Stimulated activated CD4-positive, alpha-beta T cell treated with anti-CD3 and anti-CD28 coated beads, Interleukin-15, amount 100 ng/mL, for 1 hour (primary cell): ENCODE measurements at places on chromosomes 12 and 14.

GRCh38 chr14:57262117-57262516 is 6.6 kb downstream of the EXOC5 start:
- no peak for DNase-seq

GRCh38 chr14:67856827-67857226 is 37.2 kb downstream of the RAD51B start:
- DNase-seq = no peak

- no peak for DNase-seq
Observed at GRCh38 chr12:51122844-51123243, 39.4 kb upstream of the CSRNP2 start.

- DNase-seq = no peak
Observed at GRCh38 chr14:51929166-51929565, 60.2 kb upstream of the RTRAF start.

DNA sequence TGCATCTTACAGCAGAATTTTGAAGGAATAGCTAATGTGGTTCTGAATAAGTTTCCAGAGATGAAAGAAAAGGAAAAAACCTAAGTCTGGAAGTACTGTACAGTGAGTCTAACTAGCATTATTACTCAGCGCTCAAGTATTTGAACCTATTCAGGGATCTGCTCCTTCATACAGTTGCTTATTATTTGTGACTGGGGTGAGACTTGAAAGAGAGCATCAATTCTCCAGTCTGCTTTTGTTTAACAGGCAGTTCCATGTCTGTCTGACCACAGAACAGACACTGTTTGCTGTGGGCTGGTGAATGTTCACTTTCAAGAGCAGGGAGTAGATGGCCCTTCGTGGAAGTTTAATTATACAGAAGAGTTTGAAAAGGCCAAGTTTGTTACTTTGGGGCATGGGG is 9.3 kb downstream of the ETV6 start:
- DNase-seq = no peak
